ENCODE measurements at places on chromosomes 12 and 14. TPM values are rescaled to one million over a fixed set of nuclear protein-coding genes. Genes with fewer than 3 reads are reported as not detected.

DNA sequence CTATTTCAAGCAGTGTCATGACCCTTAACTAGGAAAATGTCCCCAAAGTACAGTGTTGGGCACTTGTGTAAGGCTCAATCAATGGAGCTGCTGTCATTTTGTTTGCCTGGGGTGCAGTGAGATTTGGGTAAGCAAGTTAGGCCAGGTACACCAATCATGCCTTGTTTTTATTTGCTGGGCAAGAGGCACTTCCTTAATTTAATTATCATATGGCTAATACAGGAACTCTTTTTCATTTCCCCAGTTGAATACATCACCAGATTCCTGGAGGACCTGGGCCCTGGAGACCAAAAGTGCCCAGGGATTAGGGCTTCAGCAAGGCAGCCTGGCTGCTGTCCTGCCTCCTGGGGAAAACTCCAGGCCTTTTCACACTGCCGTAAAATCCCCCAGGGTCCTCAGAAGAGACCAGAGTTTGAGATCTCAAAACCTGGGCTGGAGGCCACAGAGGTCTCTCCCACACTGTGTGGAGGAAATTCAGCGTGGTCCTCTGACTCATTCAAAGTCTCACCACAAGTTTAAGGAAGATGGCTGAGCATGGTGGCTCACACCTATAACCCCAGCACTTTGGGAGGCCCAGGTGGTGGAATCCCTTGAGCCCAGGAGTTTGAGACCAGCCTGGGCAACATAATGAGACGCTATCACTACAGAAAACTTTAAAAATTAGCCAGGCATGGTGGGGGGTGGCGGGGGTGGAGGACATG, 28.4 kb upstream of the FOXN3 start:
- no peak overlapping the region for H3K27ac ChIP-seq
- H3K4me3 ChIP-seq: no peak overlapping the region
- H3K4me1 ChIP-seq: peaks cover 4% of the 10 kb centered on the region
- DNase-seq: no peak

GRCh38 chr14:74414403-74415114, 11.5 kb downstream of the SYNDIG1L start:
- H3K4me1 ChIP-seq: no peaks in the 10 kb centered on the region
- no peaks in the 10 kb centered on the region for H3K27me3 ChIP-seq

CLMN gene
- total RNA-seq: 4.7 TPM

GRCh38 chr12:69534389-69534822, 50.9 kb upstream of the CCT2 start:
- peak overlapping the region; percentile 47 for H3K27ac ChIP-seq
- H3K4me3 ChIP-seq: no peak overlapping the region
- peak; percentile 89 for DNase-seq
- no peaks in the 10 kb centered on the region for H3K4me1 ChIP-seq
- H3K36me3 ChIP-seq: no peaks in the 10 kb centered on the region

- no peaks in the 10 kb centered on the region for H3K36me3 ChIP-seq
- DNase-seq: no peak
- peak overlapping the region; percentile 97 for H3K27ac ChIP-seq
- peaks cover 28% of the 10 kb centered on the region for H3K4me1 ChIP-seq
- no peaks in the 10 kb centered on the region for H3K27me3 ChIP-seq
These were observed 583 bp upstream of the LEMD3 start for GRCh38 chr12:65168681-65169319.

SLC4A8 gene
- total RNA-seq: not detected
